ENCODE measurements at places on chromosomes 12 and 14.

GRCh38 chr12:96387981-96388380 is 12.3 kb downstream of the CDK17 start:
- DNase-seq, result no peak

GRCh38 chr14:85342858-85343607 is 186.9 kb upstream of the FLRT2 start:
- DNase-seq, result no peak

DNA sequence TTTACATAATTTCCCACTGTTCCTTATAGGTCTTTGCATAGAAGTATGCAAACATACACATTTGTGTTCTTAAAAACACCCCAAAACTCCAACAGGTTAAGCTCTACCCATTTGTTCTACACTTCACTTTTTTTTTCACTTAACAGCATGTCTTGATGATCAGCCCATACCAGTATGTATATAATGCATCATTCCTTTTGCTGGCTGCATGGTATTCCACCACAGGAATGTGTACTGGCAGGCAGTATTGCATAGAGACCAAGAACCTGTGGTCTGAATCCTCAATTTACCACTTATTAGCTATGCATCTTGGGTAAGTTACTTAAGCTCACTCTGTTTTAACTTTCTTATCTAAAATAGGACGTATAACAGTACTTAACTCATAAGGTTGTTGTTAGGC is 65.5 kb downstream of the SAMD4A start:
- no peak for DNase-seq

DNA sequence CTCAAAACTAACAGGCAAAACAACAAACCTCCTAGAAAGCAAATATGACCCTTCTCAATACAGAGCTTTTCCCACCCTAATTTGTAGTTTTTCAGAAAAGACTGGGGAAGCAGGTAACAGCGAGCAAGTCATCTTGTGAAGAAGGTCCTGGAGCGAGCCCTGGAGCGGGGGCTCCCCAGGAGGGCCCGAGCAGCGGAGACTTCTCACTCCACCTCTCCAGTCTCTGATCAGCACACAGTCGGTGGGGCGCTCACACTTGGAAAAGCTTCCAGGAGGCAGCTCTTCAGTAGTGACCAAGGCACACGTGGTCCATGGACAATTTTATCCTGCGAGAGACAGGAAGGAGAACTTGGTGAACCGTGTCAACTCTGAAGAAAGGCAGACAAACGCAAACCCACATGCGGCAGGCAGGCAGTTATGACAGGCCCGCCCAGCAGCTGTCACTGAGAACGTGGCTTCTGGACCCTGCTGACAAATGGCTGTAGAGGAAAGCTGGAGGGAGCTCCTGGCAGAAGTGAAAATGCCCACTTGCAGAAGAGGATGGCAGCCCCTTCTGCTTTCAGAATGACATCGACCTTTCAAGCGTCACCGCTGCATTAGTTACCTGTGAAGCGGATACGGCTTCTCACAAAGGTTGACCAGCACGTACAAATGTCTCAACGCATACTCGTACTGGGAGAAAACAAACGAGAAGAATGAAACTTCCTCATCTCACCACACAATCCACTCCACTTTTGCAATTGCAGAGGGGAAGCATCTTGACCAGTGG is 44.2 kb downstream of the LGMN start:
- DNase-seq, result no peak

- DNase-seq, result no peak
Measured at GRCh38 chr12:105329926-105330282, 587 bp upstream of the C12orf75 start.

GRCh38 chr12:52630008-52630500 is 11.7 kb upstream of the KRT73 start:
- DNase-seq, result no peak

DNA sequence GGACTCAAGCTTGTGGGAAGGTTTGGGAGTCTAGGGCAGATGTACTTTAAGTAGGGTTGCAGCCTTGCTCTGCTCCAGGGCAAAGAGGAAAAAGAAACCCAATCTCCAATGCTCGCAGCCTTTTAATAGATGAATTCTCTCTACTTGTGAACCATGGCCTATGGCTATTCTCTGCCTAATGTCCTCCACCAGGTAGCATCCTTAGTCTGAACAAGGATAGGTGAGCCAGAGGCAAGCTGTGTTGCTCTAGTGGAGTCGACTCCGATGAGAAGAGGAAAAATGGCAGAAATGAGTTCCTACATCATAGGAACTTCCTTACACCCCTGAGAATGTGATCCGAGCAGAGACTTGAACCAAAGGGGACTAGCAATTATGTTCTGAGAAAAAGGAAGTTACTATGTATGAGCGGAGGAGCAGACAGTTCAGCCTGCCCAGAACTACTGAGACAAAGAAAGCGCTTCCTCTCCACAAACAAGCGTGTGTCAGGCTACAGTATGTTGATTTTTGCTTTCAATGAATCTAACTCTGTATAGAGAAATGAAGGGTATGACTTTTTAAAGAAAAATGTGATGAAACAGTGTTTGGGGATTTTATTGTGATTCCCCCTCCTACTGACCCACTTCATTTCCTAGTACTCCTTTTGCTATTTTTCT is 153.6 kb upstream of the ARID2 start:
- no peak for DNase-seq

DNA sequence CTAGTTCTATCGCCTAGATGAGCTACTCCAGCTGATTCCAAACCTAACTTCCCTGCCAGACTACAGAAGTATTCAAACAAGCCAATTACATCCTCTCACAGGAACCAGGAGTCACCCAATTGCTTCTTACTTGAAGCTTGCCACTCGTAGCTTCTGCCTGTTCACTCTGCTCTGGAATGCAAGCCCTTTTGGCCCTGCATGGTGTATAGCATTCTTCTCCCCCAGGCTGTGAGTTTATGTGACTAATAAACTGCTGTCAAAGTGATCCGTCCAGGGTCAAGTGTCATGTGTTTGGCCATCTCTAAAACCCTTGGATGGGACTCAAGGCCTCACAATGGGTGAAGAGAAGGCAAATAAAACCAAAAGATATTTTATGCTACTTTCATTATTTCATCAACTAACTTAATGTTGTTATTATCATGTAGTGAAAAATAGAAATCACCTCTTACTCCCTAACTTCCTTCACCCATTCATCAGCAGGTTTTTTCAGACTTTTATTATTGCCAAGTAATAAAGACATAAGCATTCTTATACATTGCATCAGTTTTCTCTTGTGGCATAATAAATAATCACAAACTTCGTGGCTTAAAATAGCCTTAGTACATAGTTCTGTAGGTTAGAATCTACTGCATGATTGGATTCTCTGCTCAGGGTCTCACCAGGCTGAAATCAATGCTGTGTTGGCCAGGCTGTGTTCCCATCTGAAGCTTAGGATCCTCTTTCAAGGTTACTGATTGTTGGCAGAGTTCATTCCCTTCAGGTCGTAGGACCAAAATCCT is 1981.7 kb upstream of the FLRT2 start:
- DNase-seq, result no peak

DNA sequence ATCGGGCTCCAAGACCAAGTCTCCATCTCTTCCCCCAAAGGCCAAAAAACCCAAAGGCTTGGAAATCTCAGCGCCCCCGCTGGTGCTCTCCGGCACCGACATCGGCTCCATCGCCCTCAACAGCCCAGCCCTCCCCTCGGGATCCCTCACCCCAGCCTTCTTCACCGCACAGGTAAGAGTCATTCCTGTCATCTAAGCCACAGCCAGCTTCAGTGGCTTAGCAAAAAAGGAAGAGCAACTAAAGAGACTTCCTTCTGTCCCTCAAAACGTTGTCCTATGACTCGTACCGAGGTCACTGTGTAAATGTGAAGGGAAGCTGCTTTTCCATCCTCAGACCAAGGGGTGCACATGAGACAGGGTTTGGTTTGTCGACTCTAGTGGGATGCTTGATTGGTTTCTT is 53.4 kb downstream of the ELK3 start:
- no peak for DNase-seq

- no peak for DNase-seq
Measured at GRCh38 chr14:88045705-88046104, 40.8 kb downstream of the GPR65 start.

- DNase-seq, result no peak
Measured at GRCh38 chr14:61344437-61345150, 23.2 kb downstream of the PRKCH start.

GRCh38 chr12:81758421-81759189 is 545 bp downstream of the PPFIA2 start:
- DNase-seq, result peak; percentile 31

DNA sequence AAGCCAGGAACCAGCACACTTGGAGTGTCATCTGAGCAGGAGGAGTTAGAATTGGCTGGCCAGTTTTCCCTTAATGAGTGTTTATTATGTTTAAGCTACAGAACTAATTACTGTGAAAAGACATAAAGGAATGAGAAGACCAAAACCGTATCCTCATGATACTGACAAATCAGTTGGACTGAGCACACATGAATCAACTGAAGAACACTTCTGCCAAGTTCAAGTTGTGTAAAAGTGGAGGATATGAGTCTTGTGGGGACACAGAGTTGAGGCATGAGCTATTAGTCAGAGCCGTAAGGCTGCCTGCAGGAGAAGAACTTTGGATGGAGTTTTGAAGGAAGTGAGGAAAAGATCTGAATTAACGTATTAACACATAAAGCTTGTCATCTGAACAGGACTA is 43.1 kb downstream of the HMGA2 start:
- no peak for DNase-seq

DNA sequence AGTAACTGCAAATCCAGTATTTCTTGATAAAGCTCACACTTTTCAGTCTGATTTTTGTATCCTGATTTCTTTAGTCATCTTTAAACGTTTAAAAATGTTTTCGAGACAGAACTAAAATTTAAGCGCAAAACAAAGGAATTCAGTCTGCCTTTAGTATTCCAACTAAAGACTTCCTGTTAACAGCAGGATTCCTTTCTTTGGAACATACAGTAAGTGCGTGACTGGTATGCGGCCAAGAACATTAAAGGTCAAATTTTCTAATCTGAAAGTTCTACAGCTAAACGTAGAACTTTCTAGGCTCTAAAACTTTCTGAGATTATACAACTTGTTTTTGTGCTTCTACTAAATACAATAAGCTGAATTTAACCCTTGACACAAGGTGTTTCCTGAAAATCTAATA is 9.9 kb downstream of the SAV1 start:
- no peak for DNase-seq

- no peak for DNase-seq
Measured at GRCh38 chr12:107612508-107612907, 73.1 kb upstream of the PWP1 start.

DNA sequence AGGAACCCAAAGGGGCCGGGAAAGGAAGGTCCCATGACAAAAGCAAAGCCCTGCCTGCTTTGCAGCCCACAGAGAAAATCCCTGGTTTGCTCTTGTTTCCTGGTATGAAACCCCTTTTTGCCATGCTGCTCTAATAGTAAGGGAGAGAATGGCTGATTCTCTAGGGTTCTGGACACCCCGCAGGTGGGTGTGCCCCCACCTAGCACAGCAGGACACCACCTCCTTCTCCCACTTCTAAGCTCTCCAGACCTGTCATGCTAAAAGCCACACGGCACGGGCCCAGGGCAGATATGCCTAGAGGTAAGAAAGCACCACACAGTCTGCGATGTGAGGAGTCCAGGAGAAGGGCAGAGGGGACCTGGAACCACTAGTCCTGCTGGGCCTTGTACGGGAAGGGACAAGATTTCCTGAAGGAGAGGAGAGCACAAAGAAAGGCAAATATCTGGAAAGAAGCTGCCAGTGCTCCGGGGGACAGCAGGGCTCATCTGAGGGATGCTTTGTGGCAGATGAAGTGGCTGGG is 113.3 kb downstream of the BCL11B start:
- no peak for DNase-seq

GRCh38 chr12:53039851-53040250 is 10.0 kb upstream of the TNS2 start:
- no peak for DNase-seq

DNA sequence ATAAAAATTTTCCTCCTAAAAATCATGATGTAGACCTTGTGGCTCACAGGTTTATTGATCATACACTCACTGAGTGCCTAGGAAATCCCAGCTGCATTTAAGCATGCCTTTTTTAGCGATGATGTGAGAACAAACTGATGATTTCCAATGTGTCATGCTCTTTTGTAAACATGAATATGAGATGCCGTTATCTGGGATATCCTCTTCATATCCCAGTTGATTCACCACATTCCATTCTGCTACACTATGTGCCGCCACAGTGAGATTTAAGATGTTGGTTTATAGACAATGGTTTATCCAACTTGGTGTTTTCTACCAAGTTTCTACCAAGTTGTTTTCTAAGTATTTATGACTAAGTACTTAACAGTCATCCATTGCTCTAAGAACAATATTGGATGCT is 5.2 kb downstream of the OR4E1 start:
- no peak for DNase-seq

- DNase-seq, result no peak
Measured at GRCh38 chr12:78820946-78821345, 43.6 kb upstream of the SYT1 start.

- no peak for DNase-seq
Measured at GRCh38 chr12:49661191-49661590, 37.8 kb downstream of the PRPF40B start.

DNA sequence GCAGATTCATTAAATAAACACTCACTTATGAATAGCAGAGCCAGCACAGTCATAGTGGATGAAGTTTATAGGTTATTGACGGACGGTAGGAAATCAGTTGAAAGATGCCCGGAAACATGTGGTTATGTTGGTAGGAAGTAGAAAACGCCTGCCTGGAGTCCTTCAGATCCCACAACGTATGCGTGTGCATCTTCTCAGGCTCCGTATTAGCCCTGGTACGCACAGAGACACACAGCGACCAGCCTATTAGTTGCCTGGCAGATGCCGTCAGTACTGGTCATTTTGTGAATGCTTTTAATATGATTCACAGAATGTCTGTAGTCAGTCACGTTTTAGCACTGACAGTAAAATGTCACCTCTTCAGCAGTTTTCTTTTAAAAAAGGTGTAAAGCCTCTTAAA is 196.4 kb downstream of the RGS6 start:
- no peak for DNase-seq

- no peak for DNase-seq
Measured at GRCh38 chr12:131218026-131218922, 264.6 kb downstream of the ADGRD1 start.

- no peak for DNase-seq
Measured at GRCh38 chr14:99871771-99872170, 78.6 kb downstream of the EML1 start.

- DNase-seq, result peak; percentile 95
Measured at GRCh38 chr12:90253674-90254181, 545.1 kb upstream of the ATP2B1 start.

- no peak for DNase-seq
Measured at GRCh38 chr12:91040096-91040755, 17.6 kb downstream of the KERA start.

DNA sequence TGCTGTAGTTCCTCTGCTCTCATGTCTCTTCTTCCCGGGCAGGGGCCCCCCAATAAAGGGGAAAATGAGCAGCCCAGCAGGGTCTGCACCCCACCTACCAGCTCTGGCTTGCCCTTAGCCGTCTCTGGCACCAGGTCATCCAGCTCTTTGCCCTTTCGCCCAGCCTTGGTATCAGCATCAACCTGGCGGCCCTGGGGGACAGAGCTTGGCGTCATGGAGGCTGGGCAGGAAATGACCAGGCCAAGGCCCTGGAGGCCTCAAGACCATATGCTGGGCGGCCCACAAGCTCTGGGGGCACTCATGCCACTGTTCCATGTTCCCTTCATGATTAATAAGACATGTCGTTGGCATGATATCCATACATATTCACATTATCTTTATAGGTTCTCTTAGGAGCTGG is 14.7 kb downstream of the MYL6 start:
- DNase-seq, result no peak

- peak; percentile 31 for DNase-seq
Measured at GRCh38 chr12:104063712-104064030, 660 bp upstream of the HCFC2 start.

Measured in DMS153 (cell line).